H4 (cell line): ENCODE measurements at places on chromosomes 16 and 17. TPM values are rescaled to one million over a fixed set of nuclear protein-coding genes. Genes with fewer than 3 reads are reported as not detected.

The CFAP97D1 gene
- total RNA-seq = not detected in 2 replicates

The LRRC75A gene
- 0.39 TPM in 1 of 2 replicates, not detected in the other for total RNA-seq

The GRIN2A gene
- total RNA-seq = 0.17 TPM in 1 of 2 replicates, not detected in the other

The SERPINF2 gene
- not detected in 2 replicates for total RNA-seq

The ZNF469 gene
- total RNA-seq = 0.08 and 0.12 TPM in 2 replicates

The FZD2 gene
- 5.9 and 6.2 TPM in 2 replicates for total RNA-seq

The SLC43A2 gene
- total RNA-seq = 2.9 and 4.7 TPM in 2 replicates

The SLC26A11 gene
- 2.4 and 3.6 TPM in 2 replicates for total RNA-seq

The CLEC18C gene
- total RNA-seq = not detected in 2 replicates

The SLC13A2 gene
- not detected in 2 replicates for total RNA-seq

The KRTAP9-8 gene
- total RNA-seq = not detected in 2 replicates

The ENPP7 gene
- not detected in 2 replicates for total RNA-seq

The CD300LF gene
- total RNA-seq = not detected in 2 replicates

The CCL4 gene
- not detected in 2 replicates for total RNA-seq
